Progenitor cell of endocrine pancreas (in vitro differentiated cells): ENCODE measurements at places on chromosomes 4 and X.

DNA sequence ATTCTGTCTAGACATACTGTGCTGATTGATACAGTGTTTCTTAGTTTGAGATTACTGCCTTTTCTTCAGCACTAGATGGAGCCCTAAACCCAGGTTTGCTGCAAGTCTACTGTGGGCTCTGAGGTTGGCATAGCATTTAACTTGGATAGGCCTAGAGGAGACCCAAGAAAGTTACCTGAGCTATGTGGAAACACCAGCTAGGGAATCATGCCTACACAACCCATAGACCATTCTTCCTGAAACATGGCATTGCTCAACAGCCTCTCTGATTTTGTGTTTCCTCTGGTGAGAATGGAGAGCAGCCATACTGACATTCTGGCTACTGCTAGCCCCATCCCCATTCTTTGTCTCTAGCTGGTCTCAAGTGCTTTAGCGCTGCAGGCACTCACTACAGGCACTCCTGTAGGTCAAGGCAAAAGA lies 287.7 kb upstream of the PCDH18 start:
- DNase-seq = no peak

GRCh38 chr4:106080376-106080775 lies 185.1 kb downstream of the NPNT start:
- no peak for DNase-seq

DNA sequence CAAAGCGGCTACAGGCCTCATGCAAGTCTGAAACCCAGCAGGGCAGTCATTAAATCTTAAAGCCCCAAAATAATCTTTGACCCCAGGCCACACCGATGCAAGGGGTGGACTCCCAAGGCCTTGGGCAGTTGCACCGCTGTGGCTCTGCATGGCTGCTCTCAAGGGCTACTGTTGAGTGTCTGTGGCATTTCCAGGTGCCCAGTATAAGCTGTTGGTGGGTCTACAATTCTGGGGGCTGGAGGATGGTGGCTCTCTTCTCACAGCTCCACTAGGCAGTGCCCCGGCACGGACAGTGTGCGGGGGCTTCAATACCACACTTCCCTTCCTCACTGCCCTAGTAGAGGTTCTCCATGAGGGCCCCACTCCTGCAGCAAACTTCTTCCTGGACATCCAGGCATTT lies 60.1 kb downstream of the NWD2 start:
- DNase-seq = no peak

- DNase-seq = no peak
Measured at GRCh38 chrX:46306103-46306502, 239.1 kb downstream of the ZNF674 start.

GRCh38 chr4:109434007-109434971 lies 674 bp downstream of the SEC24B start:
- peak; percentile 38 for DNase-seq
